ENCODE measurements at places on chromosomes 5 and 9.
A peak's percentile ranks its signal among the peaks of the same experiment; 100 is the strongest.

DNA sequence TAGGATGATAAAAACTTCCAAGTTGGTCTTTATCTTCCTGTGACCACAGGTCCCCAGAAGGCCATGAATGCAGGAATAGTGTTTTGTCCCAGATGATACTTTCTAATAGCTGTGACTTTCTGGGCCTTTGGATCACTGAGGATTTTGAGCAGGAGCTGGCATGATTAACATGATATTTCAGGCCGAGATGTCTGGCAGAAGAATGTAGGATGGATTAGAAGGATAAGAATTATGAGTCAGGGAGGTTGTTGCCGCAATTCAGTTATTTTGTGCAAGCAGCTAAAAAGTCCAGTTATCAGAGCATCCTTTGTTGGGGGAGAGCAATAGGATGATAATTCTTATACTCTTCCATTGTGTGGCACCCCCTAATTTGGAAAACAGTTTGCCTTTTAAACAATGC is 189.7 kb downstream of the PSAT1 start:
- DNase-seq, result no peak

GRCh38 chr9:137294091-137294680 is 7.9 kb downstream of the NRARP start:
- peak; percentile 49 for DNase-seq

DNA sequence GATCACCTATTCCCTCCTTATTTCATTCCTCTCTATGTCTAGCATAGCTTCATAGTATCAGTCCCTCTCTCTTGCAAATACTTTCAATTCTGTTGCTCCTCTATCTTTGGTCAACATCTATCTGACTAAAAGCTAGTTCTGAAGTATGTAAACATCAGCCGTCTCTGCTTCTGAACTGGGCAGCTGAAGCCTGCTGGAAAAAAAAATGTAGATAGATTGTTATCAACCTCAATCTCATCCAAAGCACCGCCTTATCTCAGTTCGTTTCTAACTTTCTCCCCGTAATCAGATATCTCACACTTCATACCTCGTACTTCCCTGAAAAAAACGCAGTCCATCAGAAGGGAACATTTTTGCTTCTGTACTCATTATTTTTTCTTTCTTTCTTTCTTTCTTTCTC is 4.5 kb upstream of the SEMA6A start:
- DNase-seq, result no peak

DNA sequence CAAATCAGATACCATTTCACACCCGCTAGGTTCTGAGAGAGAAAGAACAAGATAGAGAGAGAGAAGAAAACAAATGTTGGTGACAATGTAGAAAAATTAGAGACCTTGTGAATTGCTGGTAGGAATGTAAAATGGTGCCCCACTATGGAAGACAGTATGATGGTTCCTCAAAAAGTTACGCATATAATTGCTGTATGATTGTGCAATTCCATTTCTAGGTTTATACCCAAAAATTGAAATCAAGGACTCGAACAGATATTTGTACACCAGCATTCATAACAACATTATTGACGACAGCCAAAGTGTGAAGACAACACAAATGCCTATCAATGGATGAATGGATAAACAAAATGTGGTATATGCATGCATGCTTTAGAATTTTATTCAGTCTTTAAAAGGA is 74.5 kb upstream of the MAP3K1 start:
- no peak for DNase-seq

GRCh38 chr5:132586063-132586462 is 29.3 kb downstream of the RAD50 start:
- DNase-seq, result no peak

- DNase-seq, result no peak
Measured at GRCh38 chr5:169006842-169007790, 293.8 kb downstream of the SLIT3 start.

- DNase-seq, result no peak
Measured at GRCh38 chr5:9198394-9198793, 347.5 kb downstream of the SEMA5A start.

- peak; percentile 13 for DNase-seq
Measured at GRCh38 chr5:59099270-59099994, 516.6 kb downstream of the RAB3C start.

GRCh38 chr5:96868603-96869371 is 7.5 kb upstream of the ERAP2 start:
- DNase-seq, result no peak

- DNase-seq, result no peak
Measured at GRCh38 chr5:97929383-97929782, 746.3 kb upstream of the RIOK2 start.
